NCI-H1436 (cell line): ENCODE measurements at places on chromosomes 5 and 9.

DNA sequence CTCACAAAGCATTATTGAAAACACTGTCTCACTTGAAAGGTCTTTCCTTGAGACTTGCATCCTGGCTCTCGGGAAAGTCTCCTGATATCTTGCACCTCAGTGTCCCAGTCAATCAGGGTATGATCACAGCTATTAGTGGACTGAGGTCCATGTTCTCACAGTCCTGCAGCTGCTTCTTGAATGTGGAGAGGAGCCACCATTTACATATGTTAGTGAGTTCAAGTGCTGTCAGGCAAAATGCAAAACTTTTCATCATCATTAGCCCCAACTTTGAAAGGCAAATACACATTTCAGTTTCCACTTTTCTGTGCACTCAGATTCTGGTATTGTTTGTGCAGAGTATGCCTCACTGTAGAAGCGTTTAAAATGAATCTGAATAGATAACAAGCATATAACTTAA lies 111.6 kb downstream of the SNX18 start:
- no peak for DNase-seq

DNA sequence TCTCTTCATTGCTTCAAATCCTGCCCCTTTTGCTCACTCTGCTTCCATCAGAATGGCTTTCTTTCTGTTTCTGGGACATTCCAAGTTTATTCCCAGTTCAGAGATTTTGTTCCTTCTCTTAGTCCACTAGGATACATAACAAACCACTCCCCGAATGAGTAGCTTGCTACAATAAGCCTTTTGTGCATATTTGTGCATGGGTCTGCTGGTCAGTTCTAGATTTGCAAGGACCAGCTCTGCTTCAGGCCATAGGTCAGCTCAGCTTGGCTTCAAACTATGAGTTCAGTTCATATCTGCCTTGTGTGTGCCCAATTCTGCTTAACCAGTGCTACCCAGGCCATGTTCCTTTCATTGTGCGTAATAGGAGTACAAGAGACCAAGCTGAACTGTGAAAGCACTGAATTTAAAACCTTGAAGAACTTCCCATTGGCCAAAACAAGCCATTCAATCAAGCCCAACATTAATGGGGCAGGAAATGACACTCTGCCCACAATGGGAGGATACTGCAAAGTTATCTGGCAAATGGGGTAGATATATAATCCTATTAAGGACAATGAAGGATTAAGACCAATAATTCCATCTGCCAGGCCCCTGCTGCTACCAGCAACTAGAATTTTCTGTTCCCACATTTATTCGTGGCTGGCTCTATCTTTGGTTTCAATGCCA lies 328.8 kb downstream of the PRELID2 start:
- no peak for DNase-seq

DNA sequence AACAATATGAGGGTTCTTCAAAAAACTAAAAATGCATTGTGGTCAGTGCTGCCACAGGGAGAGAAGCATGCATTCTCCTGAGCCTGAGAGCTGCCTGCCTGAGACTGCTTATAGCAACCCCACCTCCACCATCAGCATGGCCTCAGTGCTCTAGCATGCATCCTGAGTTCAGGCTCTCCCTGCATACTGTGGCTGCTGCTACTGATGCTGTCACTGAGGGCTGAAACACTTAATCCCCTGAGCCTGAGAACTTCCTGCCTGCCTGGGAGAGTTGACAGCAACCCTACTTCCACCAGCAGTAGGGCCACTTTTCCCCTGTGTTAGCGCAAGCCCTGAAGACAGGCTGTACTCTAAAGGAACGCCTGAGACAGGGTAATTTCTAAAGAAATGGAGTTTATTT lies 206.0 kb downstream of the FBXO4 start:
- no peak for DNase-seq

DNA sequence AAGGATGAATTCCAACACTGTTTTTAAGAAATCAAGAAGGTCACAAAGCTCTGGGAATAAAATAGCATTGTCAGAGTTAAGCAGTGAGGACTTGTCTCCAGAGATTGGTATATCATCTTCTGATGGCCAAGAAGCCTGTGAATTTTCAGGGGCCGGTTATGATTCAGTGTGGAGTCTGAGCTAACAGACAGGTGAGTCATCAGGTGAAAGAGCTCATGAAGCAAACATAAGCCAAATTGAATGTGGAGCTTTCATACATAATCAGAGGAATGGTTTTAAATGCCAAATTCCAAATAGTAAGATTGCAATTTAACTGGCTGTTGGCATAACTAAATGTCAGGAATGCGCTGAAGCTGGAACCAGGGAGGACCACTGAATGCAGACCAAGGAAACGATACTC lies 494.2 kb downstream of the MTRR start:
- DNase-seq, result no peak

DNA sequence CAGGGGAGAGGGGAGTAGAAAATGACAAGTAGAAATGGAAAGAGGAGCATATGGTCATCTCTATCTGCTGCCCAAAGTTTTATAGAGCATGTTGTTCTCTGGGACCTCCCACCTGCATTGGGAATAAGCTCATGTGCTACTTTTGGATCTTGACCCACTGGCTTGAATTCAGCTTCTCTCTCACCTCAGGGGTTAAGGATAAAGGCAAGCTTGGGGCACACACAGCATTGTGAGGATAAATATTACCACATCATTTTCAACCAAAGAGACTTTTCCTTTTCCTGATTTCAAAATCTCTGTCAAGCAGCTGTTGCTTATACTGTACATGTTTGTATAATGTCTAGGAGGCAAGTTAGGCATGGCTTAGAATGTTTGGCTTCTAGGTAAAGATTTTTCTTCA lies 16.6 kb downstream of the ATP10B start:
- DNase-seq, result no peak

DNA sequence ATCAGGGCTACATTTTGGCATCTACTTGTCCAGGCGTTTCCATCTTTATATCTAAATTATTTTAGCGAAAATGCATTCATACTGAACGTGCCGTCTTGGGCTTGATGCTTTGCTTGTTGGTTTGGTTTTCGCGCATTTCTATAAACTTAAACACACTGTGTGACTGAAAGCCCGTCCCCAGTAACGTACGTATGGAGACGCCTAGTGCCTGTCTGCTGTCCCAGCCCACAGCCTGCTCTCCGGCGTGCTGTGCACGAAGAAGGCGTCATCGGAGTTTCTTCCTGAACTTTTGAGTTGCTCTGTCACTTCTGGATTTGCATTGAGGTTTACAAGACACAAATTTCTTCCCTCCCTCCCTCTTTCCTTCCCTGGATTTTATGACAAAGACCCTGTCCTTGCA lies 40.6 kb upstream of the IRX4 start:
- DNase-seq, result no peak

GRCh38 chr5:58122848-58123392 lies 337.0 kb downstream of the PLK2 start:
- DNase-seq, result no peak
